ENCODE measurements at places on chromosomes 5 and 9.

DNA sequence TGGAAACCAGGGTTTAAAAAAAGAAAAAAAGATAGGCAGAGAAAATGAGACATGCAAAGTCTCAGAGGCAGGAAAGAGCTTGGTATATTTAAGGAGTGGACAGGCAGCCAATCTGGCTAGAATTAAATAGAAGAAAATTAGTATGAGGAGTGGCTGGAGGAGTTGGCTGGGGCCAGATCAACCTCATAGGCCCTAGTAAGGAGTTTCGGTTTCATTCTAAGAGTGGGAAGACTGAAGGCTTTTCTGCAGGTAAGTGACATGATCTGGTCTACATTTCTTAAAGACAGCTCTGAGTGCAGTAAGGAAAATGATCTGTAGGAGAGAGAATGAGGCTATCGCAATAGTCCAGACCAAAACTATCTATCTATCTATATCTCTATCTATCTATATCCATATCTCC lies 27.5 kb downstream of the ADRB2 start:
- no peak for DNase-seq

- DNase-seq: no peak
Observed at GRCh38 chr5:87997662-87998061, 271.0 kb downstream of the TMEM161B start.

GRCh38 chr5:116437922-116438578 lies 136.6 kb downstream of the SEMA6A start:
- DNase-seq: no peak

DNA sequence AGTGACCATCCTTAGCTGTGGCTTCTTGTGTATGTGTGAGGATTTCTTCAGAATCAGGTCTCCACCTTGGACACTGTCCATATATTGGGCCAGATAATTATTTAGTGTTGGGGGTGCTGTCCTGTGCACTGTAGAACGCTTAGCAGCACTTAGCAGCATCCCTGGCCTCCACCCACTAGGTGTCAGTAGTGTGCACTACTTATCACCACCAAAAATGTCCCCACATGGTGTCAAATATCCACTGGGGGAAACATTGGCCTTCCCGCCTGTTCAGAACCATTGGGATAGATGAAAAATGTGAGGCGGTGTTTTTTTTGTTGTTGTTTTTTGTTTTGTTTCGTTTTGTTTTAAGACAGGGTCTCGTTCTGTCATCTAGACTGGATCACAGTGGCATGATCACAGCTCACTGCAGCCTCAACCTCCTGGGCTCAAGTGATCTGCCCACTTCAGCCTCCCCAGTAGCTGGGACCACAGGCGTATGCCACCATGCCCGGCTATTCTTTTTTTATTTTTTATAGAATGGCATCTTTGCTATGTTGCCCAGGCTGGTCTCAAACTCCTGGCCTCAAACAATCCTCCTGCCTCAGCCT lies 67.7 kb downstream of the TENT4A start:
- DNase-seq: no peak

DNA sequence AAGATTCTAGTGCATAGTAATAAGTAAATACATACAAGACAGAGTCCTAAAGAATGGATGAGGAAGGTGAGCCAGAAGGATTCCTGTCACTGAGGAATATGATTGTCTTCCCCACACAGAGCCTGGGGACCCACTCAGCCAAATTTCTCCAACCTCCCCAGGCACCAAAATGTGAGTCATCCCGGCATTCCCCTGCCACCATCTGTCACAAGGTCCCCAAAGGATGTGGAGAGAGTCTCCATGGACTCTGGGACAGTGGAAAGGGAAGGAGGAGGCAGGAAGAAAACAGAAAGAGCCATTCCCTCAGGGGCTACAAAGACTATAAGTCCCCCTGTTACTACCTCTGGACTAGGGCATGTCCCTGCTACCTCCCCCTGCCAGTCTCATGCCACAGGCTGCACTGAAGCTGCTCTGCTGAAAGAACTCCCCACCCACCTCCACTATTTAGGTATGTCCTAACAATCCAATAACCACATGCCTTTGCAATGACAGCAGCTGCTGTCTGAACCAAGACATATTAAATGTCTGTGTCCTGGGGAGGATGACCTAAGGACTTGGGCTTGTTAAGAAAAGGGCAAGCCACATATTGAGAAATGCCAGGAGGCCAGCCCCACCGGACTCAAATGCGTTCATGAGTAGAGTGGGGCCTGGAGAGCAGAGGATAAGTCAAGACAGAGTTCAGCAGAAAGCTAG lies 10.7 kb upstream of the OR5C1 start:
- DNase-seq: no peak

GRCh38 chr5:74179701-74180100 lies 460.8 kb downstream of the ENC1 start:
- no peak for DNase-seq

GRCh38 chr5:127311349-127311748 lies 20.8 kb downstream of the MEGF10 start:
- DNase-seq: no peak

GRCh38 chr9:115208501-115208900 lies 90.5 kb upstream of the TNC start:
- DNase-seq: no peak

DNA sequence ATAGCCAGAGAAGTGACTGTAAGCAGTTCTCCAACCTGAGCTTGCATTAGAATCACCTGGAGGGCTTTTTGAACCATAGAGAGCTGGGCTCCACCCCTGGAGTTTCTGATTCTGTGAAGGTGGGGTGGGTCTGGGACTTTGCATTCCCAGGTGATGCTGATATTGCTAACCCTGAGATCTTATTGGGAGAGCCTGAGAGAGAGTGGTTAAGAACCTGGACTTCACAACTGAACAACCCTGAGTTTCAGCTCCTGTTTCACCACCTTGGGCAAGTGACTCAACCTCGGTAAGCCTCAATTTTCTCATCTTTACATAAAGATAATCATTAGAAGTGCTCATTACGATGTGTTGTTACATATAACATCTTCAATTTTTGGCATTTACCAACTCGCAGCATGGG lies 498.6 kb downstream of the EBF1 start:
- no peak for DNase-seq

- no peak for DNase-seq
Observed at GRCh38 chr9:25678147-25678666, at the start of gene TUSC1. TSS of gene TUSC1 (minus strand) at chr9:25678444. CDS start at chr9:25678312, 132 bp downstream.

DNA sequence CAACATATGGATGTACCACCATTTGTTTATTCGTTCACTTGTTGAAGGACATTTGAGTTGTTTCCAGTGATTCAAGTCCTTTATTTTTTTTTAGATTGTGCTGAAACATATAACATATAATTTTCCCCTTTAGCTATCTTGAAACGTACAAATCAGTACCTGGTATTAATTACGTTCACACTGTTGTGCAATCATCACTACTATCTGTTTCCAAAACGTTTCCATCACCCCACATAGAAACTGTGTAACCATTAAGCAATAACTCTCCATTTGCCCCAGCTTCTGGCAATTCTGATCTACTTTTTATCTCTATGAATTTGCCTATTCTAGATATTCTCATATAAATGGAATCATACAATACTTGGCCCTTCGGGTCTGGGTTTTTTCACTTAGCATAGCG lies 116.0 kb downstream of the FGF1 start:
- no peak for DNase-seq

DNA sequence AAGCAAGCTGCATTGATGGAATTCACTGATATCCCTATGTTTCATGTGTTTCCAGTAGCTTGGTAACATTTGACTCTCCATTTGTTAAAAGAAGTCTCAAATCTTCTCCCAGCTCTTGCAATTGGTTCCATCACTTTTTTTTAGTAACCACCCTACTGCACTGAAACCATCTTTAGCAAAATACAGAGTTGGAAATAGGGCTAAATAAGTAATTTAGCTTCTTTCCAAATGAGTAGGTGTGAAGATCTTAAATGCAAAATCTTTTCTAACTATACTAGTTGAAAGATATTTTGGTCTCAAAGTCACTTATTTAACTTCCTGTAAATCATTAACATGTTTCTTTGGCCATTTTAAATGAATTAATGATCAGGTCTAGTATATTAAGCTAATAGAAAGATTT lies 138.1 kb downstream of the DIRAS2 start:
- DNase-seq: no peak

DNA sequence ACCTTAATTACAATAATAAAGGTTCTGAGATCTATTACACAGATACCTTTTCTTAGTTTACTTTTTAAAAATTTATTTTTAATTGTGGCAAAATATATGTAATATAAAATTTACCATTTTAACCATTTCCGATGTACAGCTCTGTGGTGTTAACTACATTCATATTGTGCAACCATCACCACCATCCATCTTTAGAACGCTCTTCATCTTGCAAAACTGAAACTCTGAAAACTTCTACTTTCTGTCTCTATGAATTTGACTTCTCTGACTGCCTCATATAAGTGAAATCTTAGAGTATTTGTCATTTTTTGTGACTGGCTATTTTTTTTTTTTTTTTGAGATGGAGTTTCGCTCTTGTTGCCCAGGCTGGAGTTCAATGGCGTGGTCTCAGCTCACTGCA lies 26.8 kb downstream of the WWC1 start:
- no peak for DNase-seq

DNA sequence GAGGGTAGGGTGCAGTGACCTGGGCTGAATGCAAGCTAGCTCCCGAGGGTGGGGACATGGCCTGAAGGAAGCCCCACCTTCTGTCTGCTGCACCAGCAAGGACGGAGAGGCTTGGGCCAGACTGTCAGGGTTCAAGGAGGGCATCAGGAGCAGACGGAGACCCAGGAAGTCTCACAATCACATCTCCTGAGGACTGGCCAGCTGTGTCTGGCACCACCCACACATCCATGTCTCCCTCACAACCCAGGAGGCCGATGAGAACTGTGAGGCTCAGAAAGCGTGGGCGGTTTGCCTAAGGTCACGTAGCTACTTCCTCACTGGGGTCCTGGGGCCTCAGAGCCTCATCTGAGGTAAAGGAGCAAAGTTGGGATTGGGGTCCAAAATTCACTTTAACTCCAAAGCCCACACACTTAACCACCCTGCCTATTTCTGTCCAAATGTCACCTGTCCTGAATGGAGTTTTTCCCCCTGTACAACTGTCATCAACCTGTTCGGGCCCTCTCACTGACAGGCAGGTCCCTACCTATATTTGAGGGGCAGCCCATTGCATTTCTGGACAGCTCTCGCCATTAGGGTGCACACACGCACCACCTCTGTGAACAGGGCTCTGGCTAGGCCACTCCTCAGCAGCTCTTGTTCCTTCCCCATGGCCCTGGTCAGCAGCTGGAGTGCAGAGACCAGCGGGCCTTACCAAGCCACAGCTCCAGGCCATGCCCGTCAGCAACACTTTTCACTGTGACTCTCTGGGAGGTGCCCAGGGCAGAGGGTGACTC lies 3.4 kb downstream of the IL13 start:
- no peak for DNase-seq

GRCh38 chr5:65925044-65925600 lies 1.3 kb upstream of the ERBIN start:
- peak; percentile 63 for DNase-seq

- peak; percentile 69 for DNase-seq
Observed at GRCh38 chr9:91101611-91102168, 260.0 kb downstream of the AUH start.

DNA sequence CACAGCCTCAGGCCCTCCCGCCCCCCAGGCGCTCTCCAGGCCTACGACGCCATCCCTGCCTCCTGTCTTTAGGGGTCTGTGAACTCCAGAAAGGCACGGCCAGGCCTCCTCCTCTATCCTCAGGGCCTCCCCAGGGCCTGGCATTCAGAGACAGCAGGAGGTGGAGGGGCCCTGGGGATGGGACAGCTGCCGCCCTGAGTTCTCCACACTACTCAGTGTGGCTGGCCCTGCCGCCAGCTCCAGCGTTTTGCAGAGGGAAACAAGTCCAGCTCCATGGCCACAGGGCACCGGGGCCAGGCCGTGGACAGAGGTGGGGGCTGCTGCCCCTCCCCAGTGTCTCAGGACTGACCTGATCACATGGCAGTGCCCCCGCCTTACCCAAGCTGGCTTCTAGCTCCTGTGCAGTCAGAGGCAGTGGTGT lies 16.4 kb downstream of the SH3GLB2 start:
- DNase-seq: no peak

DNA sequence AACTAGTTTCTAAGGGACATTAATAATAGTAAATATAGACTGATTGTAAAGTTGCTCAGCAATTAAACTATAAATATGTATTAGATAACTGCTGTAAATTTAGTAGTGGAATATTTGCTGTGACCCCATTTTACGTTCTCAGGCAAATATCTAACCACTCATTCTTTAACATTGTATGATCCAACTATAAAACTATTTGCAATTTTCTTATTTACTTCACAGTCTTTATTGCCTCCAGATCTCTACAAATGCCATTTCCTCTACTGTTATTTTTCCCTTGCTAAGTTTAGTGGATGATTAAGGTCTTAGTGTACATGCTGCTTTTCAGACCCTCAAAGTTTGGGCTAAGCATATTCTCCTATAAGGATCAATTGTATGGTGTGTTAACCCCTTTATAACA lies 526.2 kb upstream of the ST8SIA4 start:
- DNase-seq: no peak

DNA sequence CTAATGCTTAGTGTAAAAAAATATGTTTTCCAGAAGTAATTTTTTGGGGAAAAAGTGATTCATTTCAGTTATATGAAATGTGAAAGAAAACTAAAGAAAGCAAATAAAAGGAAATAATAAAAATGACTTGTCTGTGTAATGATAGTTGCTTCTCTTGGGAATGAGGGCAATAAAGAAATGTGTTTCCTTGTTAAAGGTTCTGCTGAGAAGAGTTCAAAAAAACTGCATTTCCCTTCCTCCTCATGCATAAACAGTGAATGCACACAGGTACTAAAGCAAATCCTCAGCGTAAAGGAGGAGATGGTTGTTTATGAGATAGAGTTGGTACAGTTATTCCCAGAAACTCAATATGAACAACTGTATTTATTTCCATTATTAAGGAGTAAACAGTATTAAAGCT lies 307.6 kb downstream of the GLIS3 start:
- no peak for DNase-seq

- DNase-seq: no peak
Observed at GRCh38 chr5:141349917-141350619, at the start of gene PCDHGB1. TSS of gene PCDHGB1 (plus strand) at chr5:141350099. CDS start at chr5:141350261, 162 bp downstream.

- DNase-seq: no peak
Observed at GRCh38 chr5:117463881-117464570, 889.4 kb upstream of the SEMA6A start.

DNA sequence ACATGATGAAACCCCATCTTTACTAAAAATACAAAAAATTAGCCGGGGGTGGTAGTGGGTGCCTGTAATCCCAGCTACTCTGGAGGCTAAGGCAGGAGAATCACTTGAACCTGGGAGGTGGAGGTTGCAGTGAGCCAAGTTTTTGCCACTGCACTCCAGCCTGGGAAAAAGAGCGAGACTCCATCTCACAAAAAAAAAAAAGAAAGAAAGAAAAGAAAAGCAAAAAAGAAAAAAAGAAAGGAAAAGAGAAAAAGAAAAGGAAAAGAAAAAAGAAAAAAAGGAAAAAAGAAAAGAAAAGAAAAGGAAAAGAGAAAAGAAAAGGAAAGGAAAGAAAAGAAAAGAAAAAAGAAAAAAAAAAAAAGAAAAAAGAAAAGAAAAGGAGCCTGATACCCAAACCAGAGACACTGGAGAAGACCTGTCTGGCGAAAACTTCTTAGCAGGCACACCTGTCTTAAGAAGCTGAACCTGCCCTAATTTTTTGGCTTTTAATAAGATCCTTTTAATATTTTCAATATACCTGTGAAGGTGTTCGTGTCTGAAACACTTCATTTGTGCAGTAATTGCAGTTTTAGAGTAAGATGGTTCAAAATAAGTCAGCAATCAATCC lies 164.7 kb upstream of the IRX2 start:
- no peak for DNase-seq

- no peak for DNase-seq
Observed at GRCh38 chr9:131126059-131126426, 657 bp downstream of the NUP214 start.

Measured in activated T-cell treated with anti-CD3 and anti-CD28 coated beads for 24 hours (primary cell).